Activated naive CD8-positive, alpha-beta T cell treated with anti-CD3 and anti-CD28 coated beads, Interleukin-2, amount 10 ng/mL, durations not matched to agents 7 days and 5 days (primary cell): ENCODE measurements at places on chromosomes 1 and 21. TPM values are rescaled to one million over a fixed set of nuclear protein-coding genes. Genes with fewer than 3 reads are reported as not detected.

PLPPR4 gene
- not detected for total RNA-seq

DNA sequence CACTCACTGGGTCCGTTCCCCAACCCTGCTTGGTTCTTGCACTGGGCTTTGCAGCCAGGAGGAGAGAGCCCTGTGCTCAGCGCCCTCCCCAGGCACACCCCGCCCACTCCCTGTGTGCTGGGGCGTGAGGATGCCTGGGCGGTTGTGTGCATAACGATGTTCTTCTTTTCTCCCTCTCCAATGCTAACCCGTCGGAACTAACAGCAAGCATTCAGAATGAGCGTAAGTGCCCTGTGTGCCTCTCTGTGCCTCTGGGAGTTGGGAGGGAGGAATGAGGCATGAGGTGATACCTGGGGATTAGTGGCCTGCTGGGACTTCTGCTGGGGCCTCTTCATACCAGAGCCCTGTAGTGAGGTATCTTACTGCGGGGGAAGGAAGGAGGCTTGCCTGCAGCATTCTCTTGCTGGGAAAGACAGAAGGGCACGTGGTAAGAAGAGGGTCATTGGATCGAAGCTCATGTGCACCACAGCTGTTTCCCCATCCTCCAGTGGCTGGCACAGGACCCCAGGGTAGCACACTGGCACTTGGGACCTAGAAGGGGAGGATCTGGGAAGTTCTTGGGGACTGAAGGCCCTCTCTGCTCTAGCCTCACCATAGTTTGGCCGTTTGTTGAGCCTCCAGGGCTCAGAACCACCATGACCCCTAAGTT, 79.8 kb downstream of the NFASC start:
- no peak for DNase-seq

DNA sequence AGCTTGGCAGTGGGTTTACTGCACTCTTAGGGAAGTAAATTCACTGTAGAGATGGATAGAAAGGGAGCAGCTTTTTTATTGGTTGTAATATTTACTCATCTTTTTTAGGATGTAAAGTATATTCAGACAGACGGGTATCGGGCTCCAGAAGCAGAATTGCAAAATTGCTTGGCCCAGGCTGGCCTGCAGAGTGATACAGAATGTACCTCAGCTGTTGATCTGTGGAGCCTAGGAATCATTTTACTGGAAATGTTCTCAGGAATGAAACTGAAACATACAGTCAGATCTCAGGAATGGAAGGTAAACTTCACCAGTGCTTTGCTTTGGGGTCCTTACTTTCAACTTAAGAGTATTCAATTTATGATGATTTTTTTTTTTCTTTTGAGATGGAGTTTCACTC, 3.2 kb downstream of the UHMK1 start:
- no peak for DNase-seq

GRCh38 chr1:12228979-12229378, 851 bp upstream of the VPS13D start:
- no peak for DNase-seq

DNA sequence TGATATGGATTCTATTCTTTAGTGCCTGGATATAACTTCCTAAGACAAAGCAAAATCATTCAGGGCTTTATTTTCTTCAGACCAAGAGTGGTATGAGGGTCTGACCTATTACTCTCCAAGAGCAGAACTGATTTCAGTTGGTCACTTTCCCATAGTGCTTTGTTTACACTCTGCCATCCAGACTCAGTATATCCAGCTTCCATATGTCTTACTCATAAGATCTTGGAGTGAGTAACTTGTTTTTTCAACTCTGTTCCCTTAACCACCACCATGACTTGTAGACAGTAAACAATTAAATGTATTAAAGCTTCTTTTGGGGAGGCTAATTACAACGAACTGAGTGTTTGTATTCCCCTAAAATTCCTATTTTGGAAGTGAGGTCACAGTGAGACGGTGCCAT, 83.4 kb downstream of the USP24 start:
- no peak for DNase-seq

DNA sequence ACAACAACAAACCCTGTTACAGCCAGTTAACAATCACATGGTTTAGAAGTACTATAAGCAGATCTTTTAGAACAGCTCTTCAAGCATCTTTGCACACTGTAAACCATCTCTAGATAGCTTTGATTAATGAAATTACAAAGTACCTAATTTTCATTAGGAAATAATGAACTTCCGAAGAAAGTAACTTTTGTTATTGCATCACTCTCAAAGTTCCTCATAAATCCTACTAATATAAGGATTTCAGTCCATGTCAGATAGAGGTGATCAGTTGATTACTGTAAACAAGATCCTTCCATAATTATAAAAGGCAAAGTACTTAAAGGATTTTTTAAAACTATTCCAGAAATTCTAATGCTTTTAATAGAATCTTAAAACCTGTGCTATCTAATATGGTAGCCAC, 58.2 kb downstream of the FAF1 start:
- DNase-seq, result no peak

PCSK9 gene
- not detected for total RNA-seq

LEPR gene
- 2.8 TPM for total RNA-seq

GJA4 gene
- total RNA-seq, result not detected

ETS2 gene
- total RNA-seq, result 15.5 TPM

GRCh38 chr1:85178396-85178795, 22.4 kb downstream of the SYDE2 start:
- no peak for DNase-seq

CFHR2 gene
- not detected for total RNA-seq

DNA sequence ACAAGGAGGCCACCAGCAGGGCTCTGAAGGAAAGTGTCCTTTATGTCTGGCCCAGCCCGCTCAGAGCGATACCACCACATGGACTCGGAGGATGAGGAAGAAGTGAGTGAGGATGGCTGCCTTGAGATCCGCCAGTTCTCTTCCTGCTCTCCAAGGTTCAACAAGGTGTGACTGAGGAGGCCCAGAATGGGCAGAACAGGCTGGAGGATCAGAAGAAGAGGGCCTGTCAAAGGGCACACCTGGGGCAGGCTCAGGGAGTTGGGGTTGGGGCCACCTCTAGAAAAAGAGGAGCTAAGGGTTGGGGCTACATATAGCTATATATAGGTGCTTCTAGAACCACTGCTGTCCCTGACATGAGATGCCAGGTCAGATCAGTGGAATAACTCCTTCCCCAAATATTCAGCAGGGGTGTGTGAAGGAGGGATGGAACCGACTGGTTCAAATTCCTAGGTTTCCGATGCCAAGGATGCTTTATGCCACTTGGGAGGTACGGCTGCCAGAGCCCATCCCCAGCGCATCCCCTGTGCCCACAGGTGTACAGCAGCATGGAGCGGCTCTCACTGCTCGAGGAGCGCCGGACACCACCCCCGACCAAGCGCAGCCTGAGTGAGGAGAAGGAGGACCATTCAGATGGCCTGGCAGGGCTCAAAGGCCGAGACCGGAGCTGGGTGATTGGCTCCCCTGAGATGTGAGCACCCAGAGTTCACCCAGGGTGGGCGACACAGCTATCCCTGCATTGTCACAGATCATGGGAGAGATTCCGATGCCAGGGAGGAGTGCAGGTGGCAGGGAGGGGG, 102.2 kb downstream of the PIK3R3 start:
- no peak for DNase-seq

MUTYH gene
- total RNA-seq, result 59.9 TPM

GRCh38 chr1:190154744-190155143, 322.9 kb downstream of the BRINP3 start:
- no peak for DNase-seq

GRCh38 chr1:243793298-243793697, 56.7 kb downstream of the AKT3 start:
- no peak for DNase-seq

SLC44A3 gene
- total RNA-seq, result 0.42 TPM

GRCh38 chr1:3028531-3029282, 7.4 kb downstream of the ACTRT2 start:
- no peak for DNase-seq

DIRAS3 gene
- total RNA-seq, result not detected
